Stimulated activated CD4-positive, alpha-beta T cell treated with anti-CD3 and anti-CD28 coated beads, Interleukin-15, amount 100 ng/mL, for 24 hours (primary cell): ENCODE measurements at places on chromosomes 3 and 15.

DNA sequence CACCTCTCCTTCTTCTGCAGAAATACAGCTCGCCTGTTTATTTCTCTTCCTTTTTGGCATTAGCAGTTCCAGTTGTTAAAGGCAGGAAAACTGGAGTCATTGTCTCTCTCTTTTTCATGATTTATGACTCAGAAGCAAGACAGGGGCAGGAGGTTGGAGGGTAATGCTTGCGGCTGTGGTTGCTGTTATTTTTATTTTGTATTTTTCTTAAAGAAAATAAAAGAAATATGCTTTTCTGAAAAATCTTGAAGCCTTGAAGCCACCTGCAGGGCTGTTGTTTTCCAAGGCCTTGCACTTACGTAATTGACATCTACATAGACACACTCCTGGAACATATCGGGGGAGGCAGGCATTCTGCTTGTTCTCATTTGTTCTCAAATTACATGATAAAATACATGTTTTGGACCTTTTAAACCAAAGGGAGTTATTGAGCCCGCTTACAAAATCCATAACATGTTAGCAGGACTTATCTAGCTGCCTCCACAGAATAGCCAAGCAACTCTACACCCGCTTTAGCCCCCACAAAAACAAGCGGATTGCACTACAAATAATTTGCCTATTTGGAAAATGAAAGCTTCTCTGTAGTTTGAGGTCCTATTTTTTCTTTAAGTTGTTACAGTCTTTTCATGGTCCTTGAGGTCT is 1004.6 kb upstream of the NR2F2 start:
- DNase-seq = no peak

- no peak for DNase-seq
These were observed 140.2 kb upstream of the STT3B start for GRCh38 chr3:31392568-31392967.

DNA sequence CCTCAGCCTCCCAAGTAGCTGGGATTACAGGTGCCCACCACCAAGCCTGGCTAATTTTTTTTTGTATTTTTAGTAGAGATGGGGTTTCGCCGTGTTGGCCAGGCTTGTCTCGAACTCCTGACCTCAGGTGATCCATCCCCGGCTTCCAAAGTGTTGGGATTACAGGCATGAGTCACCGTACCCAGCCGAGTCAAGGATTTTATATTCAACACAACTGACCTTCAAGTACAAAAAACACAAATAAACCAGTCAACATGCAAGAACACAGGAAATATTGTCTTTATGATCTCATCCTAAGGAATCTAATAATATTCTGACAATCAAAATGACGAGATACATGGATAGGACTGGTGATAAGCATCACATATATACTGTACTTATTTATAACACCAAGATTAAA is 37.9 kb downstream of the TJP1 start:
- no peak for DNase-seq

GRCh38 chr3:122058294-122058693 is 3.1 kb downstream of the CD86 start:
- DNase-seq = no peak

GRCh38 chr3:13688824-13689223 is 139.9 kb downstream of the FBLN2 start:
- DNase-seq = no peak

DNA sequence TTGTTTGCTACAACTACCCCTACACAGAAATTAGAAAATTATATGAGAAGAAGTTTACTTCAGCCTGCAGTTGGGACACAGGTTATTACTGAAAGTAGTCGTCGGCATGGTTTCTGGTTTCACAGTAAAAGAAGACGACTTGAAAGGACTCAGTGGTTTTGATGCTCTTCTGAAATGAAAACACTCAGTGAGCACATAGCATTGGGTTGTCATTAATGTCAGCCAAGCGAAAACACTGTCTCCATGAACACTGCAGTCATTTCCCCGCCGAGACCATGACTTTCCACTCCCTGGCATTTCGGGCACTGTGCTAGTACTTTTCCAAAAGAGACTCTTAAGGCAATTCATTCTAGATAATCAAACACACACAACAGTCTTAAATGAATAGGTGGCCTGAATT is 69.2 kb upstream of the ICE2 start:
- DNase-seq = peak; percentile 80

GRCh38 chr3:9781978-9782603 is 10.2 kb downstream of the TADA3 start:
- DNase-seq = no peak

DNA sequence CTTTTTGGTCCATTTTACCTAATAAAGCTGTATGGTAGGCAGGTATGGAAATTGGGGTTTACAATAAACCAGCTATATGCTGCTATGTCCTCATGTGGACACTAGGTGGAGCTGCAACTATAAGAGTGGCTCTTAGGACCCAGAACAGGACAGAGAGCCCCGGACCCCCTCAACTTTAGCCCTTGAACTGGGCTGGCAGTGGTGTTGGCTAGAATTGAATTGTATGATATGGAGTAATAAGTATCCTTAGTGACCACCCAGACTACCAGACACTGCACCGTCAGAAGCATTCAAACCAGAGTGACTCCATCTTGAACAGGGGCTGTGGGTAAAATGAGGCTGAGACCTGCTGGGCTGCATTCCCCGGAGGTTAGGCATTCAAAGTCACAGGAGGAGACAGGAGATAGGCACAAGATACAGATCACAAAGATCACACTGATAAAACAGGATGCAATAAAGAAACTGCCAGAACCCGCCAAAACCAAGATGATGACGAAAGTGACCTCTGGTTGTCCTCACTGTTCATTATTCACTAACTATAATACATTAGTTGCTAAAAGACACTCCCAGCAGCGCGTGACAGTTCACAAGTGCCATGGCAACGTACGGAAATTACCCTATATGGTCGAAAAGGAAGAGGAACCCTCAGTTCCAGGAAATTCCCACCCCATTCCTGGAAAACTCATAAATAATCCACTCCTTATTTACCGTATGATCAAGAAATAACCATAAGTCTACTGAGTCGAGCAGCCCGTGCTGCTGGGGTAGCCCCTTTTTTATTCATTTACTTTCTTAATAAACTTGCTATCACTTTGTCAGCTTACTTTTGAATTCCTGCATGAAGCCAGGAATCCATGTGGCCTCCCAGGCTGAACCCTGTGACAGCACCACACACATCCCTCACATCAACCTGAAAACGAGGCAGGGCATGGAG is 68.7 kb upstream of the BLM start:
- DNase-seq = peak; percentile 72

- DNase-seq = no peak
These were observed 24.1 kb downstream of the ZBTB38 start for GRCh38 chr3:141392416-141392815.

- DNase-seq = no peak
These were observed 411.5 kb upstream of the PROK2 start for GRCh38 chr3:72196377-72196929.

DNA sequence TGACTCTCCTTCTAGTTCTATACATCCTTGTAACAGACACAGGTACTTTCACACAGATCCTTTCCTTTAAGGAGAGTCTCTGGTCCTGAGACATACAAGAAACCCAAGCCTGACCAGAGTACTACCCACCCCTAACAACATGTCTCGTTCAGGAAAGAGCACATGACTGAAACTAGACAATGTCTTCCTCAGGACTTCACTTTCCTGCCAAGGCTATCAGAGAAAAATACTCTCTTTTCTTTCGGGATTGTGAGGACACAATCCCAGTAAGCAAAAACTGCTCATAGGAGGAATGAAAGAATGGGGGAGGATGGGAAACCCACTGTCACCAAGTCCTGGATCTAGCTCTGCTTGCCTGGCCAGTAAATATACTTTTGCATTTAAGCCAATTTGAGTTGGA is 11.5 kb upstream of the ANKRD28 start:
- no peak for DNase-seq

- DNase-seq = no peak
These were observed 129.1 kb upstream of the ANKRD28 start for GRCh38 chr3:15926871-15927270.

DNA sequence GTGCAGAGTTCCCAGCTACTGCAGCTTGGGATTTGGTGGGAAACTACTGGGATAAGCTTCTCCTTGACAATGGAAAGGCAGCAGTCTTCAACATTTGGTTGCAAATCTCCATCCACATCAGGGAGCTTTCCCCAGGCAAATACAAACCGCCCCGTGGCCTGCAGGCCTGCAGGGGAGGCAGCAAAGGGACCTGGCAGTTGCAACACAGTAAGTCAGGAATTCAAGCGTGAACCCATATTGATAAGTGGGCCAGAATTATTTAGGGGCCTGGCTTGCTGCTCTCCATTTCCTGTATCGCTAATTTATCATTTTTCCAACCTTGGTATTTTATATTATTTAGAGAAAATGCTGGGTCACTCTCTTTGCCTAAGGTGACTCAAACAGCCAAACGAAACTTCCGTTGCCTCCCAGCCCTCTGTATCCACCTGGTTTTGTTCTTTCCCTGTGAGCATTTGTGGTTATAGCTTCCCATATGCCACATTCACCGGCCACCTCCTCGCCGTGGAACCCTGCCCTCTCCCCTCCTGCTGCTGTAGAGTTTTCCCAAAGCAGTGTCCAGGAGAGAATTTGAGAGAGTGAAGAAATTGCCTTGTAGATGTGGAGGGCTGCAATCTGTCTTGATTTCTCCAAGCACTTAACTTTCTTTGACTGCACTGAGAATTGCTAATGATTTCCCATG is 34.8 kb downstream of the B3GALNT1 start:
- no peak for DNase-seq

GRCh38 chr3:15287565-15288330 is 44.6 kb downstream of the SH3BP5 start:
- no peak for DNase-seq

- DNase-seq = no peak
These were observed 10.6 kb upstream of the TM4SF1 start for GRCh38 chr3:149388001-149388440.

DNA sequence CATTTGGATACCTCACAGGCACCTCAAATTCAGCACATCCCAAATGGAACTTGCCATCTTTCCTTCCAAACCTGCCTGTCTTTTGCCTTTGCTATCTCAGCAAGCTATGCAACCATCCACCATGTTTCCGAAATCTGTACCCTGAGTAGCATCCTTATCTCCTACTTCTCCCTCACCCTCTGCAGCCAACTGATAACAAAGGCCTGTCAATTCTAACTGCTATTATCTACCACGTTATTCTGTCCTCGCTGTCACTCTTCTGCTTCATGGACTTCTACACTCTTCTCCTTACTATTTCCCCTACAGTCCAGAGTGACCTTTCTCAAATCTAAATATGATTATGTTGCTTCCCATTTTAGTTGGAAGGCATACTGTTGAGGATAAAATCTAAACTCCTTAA is 25.5 kb upstream of the TAFA4 start:
- no peak for DNase-seq

DNA sequence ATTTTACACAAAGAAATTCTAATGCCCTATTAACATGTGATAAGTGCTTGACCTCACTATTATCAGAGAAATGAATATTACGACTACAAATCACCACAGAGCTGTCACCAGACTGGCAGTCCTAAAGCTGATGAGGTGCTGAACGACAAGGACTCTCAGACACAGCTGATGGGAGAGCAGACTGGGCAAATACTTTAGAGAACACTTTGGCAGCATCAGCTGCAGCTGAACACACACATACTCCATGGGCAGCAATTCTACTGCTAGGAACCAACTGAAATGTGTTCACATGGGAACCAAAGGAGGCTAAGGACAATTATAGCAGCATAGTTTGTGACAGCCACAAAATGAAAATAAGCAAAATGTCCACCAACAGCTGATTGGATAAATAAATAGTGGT is 45.5 kb downstream of the SUSD5 start:
- no peak for DNase-seq

DNA sequence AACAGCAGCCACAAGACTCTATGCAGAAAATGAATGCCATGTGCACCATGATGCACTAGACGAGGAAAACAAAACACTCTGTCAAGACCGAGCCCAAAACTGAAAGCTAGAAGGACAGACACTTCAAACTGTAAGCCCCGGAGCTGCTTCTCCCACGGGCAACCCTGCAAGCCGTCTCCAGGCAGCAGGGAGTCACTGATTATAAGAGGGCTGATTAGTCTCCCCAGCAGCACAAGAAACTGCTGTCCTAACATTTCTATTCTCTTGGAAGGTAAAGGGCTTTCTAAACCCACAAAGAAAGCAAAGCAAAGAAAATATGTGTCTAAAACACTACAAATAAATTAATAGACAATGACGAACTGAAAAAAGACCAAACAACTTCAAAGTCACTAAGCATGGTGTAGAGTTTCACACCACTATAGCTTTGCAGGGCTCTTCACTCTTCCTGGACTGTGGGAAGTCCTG is 15.5 kb downstream of the TBC1D2B start:
- peak; percentile 54 for DNase-seq

DNA sequence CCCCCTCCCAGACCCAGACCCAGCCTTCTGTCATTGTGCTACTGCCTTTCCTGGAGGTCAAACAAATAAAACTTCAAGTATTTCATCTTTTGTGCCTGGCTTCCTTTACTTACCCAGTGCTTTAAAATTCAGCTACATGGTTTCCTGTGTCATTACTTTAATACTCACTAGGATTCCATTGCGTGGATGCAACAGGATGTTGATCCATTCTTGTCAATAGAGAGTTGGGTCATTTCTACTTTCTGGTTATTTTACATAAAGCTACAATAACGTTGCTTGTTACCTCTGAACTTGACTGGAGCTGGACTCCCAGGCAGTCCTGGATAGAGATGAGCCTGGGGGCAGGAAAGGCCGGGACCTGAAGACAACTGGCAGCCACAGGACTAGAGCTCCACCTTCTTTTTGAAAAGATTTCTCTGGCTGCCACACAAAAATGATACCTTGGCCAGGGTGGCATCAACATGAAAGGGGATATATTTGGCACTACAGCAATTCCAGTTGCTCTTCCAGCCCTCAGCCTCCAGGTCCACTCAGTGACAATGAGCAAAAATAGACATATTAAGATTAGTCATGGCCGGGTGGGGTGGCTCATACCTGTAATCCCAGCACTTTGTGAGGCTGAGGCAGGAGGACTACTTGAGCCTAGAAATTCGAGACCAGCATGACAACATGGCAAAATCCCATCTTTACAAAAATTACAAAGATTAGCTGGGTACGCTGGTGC is 23.3 kb upstream of the HEG1 start:
- no peak for DNase-seq

- DNase-seq = no peak
These were observed 141.8 kb upstream of the NECTIN3 start for GRCh38 chr3:110929816-110930215.

- DNase-seq = peak; percentile 9
These were observed 32.0 kb upstream of the ZNF445 start for GRCh38 chr3:44509393-44509921.

DNA sequence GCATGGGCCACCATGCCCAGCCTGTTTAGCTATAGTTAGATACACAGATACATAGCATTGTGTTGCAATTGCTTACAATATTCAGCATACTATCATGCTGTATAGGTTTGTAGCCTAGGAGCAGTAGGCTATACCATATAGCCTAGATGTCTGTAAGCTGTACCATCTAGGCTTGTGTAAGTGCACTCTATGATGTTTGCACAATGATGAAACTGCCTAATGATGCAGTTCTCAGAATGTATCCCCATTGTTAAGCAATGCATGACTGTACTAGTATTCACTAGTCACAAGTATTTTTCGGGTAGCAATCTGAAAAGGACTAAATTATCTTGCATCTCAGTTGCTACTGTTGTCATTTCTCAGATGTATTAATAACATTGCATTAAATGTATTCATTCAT is 16.0 kb downstream of the PIGB start:
- DNase-seq = no peak

GRCh38 chr3:170598091-170598502 is 12.2 kb upstream of the SLC7A14 start:
- DNase-seq = no peak

GRCh38 chr3:29731050-29731449 is 450.2 kb downstream of the RBMS3 start:
- DNase-seq = no peak
